NCI-H774 (cell line): ENCODE measurements at places on chromosomes 13 and 19.

DNA sequence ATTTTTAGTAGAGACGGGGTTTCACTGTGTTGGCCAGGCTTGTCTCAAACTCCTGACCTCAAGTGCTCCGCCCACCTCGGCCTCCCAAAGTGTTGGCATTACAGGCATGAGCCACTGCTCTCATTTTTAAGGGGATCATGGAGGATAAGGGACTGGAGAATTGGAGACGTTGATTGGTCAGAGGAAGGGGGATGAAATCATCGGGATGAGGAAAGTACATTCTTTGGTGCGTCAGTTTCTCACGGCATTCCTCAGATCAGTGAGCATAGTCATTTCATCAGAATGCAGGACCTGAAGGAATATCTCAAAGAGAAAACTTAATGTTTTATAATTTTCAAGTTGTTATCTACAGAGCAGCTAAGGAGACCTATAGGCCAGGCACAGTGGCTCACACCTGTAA, 14.0 kb downstream of the ZNF114 start:
- no peak for DNase-seq

- no peak for DNase-seq
Observed at GRCh38 chr13:92671821-92672220, 554.8 kb upstream of the GPC6 start.

GRCh38 chr13:85405316-85405897, 393.8 kb downstream of the SLITRK6 start:
- DNase-seq: no peak

GRCh38 chr13:99265821-99266426, 7.7 kb upstream of the GPR18 start:
- DNase-seq: no peak

DNA sequence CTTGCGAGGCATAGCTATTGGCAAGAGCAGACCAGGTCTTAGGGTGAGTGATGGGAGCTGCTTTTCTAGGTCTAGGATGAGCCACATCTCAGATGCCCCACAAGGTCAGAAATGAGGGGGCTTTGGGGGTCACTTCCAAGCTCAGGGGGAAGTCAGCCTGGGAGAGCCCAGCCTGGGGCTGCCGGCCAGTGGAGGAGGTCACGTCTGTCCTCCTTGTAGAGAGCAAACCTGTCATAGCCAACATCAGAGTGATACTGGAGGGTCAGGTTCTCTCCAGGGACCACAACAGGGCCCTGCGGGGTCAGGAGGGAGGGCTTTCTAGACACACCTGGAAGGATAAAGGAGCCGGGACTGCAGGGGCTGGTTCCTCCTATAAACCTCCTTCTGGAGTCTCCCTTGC, 2.4 kb downstream of the LILRA5 start:
- DNase-seq: no peak

GRCh38 chr13:27038323-27038722, 133.3 kb downstream of the USP12 start:
- DNase-seq: no peak

GRCh38 chr19:3142292-3142670, 6.4 kb downstream of the GNA15 start:
- no peak for DNase-seq

DNA sequence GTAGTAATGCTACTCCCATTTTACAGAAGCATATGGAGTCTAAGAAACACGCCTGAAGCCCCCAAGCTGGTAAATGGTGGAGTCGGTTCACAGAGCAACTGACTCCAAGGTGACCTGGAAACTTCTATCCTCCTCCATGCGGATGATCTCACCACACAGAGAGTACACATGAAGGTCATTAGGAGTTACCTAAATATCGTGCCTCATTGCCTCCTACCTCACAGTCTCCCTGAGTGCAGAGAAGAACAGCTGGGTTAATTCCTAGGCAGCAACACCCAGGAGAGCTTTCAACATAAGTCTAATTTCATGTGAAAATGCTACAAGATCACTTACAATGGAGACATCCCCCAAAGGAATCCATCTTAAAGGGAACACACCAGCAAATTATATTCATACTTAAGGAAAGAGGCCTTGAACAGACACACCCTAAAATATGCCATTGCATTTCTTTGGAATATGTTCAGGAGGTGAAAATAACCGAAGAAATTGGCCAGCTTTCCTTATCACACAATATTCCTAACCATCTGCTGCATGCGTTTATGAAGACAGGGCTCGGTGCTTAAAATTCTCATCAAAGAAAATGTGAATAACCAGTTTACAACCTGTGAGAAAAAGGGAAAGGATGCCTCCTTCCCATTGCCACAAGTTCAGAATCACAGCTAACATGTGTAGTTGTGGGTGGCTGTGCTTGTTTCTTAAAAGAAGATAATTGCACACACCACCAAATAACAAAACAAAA, 203.6 kb upstream of the NBEA start:
- DNase-seq: no peak

- no peak for DNase-seq
Observed at GRCh38 chr19:45564131-45564780, 20.3 kb downstream of the OPA3 start.

GRCh38 chr19:269241-269640, 22.0 kb downstream of the PLPP2 start:
- DNase-seq: no peak

DNA sequence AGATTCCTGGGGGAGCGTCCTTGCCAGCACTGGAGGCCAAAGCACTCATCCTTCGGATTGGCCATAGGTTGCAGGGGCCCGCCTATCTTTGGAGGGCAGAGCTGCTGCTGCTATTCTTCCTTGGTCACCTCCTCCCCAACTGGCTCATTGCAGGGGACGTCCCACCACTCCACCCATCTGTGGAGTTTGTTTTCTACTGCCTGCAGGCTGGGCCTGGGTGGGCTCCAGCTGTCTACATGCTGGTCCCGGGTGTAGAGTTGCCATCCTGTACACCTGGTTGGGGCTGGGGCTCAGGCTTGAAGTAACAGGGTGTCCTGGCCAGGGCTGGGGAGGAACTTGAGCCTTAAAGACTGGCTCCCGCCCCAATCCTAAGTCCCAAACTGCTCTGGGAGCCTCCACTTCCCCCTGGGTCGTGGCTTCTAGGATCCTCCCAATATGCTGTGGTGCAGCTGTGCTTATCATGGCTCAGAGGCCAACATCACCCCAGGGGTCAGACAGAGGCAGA, 2.1 kb downstream of the RNF225 start:
- DNase-seq: no peak

GRCh38 chr13:87128491-87128890, 542.7 kb upstream of the SLITRK5 start:
- DNase-seq: no peak

DNA sequence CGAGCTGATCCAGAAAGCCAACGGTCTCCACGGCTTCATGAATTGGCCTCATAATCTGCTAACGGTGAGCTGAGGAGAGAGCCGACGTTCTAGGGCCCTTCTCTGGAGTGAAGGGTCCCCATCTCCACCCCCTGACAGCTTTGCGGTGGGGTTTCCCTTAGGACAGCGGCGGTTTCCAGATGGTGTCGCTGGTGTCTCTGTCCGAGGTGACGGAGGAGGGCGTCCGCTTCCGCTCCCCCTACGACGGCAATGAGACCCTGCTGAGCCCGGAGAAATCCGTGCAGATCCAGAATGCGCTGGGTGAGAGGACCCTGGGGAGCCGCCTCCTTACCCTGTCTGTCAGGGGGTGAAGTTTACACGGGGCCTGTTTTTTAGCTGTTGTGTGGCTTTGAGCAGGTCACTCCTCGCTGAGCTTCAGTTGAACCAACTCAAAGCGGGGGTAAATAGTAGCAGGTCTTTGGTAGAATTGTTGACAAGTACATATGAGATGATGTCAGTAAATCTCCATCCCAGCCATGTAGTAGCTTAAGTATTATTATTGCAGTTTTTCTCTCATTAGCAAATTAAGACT, 801 bp downstream of the QTRT1 start:
- DNase-seq: no peak

- DNase-seq: no peak
Observed at GRCh38 chr13:41028051-41028450, 8.9 kb upstream of the ELF1 start.

GRCh38 chr19:50419580-50420035, 870 bp downstream of the SPIB start:
- no peak for DNase-seq

DNA sequence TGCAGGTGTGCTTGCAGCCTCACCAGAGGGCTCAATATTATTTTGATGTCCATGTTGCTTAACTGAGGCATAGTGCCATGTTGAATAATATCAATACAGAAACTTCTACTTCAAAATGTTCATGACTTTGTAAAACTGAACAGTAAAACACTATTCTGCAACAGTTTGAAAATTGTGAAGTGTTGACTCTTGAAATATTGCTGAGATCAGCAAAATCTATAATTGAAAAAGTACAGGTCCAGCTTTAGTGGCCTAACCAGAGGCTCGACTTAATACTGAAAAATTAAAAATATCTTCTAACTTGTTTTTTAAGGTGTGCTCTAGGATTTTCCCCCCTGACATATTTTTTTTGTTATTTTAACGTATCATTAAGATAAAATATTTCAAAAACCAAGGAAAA, 1460.7 kb downstream of the EFNB2 start:
- DNase-seq: no peak

DNA sequence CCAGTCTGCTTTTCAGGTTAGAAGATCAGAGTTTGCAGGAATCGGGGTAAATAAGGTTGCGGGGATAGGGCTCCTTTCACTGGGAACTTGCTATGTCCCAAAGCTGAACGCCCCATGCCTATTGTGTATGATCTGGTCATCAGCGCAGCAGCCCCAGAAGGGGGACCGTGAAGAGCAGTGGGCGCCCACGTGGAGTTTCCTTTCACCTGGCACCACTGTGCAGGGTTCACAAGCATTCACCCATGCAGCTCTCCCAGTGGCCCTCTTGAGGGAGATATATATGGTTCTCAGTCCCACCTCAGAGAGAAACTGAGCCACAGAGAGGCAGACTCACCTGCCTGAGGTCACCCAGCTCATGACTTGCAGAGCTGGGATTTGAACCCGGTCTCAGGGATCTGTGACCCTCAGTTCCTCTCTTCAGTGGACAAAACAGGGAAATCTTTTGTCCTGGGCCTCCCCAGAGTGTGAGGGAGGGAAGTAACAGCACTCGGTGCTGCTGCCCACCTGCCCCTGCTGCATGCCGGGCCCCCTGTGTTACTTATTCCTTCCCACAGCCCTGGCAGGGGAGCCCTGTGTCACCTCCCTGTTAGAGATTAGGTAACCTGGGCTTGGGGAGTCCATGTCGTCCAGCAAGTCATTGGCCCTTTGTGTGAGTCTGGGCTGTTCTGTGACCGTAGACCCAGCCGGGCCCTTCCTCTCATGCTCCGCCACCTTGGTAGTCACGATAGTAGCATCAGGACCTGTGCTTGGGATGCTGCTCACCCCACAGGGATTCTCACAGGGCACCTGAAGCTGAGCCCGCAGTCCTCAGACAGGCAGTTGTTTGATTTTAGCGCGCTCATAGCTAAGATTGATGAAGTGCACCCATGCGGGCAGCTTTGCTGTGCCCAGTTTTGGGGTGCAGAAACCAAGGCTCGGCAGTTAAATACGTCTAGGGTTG, 27.9 kb downstream of the PPP5C start:
- no peak for DNase-seq

GRCh38 chr19:41064974-41065569, 23.2 kb upstream of the CYP2A13 start:
- no peak for DNase-seq

- no peak for DNase-seq
Observed at GRCh38 chr13:77022341-77022740, 4.6 kb downstream of the FBXL3 start.

DNA sequence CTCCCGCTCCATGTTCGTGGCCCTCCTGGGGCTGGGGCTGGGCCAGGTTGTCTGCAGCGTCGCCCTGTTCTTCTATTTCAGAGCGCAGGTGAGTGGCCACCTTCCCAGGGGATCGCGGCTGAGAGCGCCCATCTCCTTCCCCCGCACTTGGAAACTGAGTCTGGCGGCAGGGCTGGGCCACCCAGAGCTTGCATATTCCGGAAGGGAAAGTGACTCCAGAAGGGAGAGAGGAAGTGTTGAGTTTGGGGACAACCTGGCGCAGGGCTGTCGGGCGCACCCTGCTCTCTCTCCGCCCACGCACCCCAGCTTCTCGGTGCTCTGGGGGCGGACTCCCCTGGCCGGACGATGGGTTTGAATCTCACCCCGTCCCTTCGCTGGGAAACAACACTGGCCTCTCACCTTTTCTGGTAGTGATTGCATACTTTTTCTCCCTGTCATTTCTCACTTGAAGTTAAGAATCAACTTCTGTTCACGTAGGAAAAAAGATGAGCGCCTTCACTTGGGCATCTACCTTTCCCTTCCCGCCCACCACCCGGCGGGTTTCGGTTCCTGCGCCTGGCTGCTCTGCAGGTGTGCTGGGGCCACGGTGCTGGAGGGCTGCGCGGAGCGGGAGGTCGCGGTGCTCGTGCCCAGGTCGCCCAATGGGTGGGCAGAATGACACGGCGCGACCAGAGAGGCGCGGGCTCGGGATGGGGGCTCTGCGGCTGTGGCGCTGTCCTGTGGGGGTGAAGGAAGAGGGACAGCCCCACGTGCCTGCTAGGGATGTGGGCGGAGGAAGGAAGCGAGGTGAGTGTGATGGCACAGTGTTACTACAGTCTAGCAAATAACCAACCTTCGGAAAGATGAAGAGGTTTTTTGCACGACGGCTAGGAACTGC, 721 bp downstream of the TNFSF11 start:
- DNase-seq: no peak

DNA sequence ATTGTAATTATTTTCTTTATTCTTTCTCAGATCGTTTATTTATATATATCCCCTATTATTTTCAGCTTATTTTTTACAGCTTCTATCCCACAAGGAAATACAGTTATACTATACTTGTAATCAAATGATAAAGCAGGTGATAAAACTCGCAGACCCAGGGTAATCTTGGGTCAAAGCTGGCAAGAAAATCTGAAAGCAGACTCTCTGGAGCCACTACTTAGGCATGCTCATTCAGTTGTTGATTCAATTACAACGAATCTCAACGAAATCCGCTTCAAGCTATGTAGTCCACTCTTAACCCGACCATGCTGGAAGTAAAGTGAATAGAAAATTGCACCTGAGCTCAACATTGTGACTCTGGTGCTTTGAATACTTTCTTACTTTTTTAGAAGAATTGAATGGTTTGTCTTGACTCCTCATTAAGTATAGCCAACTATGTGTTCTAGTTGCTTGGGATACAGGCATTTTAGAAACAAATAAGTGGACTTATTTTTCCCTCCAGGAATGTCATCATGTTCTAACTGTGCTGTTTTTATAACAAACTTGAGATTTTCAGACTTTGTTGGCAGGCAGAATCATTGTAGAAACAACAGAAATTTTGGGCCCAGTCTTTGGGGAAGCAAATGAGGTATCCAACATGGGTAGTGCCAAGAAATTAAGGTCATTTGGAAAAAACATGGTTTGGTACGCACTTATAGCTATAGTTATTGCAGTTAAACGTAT, 21.4 kb downstream of the ESD start:
- DNase-seq: no peak
